ENCODE measurements at places on chromosomes 4 and X.

DNA sequence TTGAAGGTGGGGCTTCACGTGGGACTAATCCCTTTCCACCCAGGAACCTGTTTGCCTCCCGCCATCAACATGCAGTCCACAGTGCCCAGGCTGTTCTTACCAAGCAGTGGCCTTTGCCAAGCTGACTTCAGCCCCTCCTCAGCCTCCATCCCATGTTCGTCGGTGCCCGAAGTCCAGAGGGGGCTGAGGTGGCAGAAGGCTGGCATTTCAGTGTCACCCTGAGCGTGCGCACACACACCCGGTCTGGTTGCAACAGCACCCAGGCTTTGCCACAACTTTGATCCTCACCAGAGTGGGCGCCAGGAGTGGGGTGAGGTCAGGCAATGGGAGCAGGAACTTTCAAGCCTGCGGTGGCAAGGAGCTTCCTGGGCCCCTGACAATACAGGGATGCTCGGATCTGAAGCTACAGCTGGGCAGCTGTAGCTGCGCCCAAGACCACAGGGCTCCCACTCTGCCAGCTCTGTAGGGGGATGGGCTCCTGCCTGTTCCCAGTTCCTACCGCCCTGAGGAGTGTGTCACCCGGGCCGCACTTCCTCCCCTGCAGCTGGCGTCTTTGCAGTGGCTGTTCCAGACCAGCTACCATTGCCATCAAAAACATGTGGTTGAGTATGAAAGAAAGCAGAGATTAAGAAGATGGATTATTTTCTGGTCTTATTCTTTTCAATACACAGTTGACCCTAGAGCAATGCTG is 428.0 kb downstream of the EPHA5 start:
- DNase-seq, result no peak

- no peak for DNase-seq
These were observed 252.0 kb downstream of the FBXW7 start for GRCh38 chr4:152283801-152284470.

- no peak for DNase-seq
These were observed 102.6 kb upstream of the LNX1 start for GRCh38 chr4:53693909-53694308.

DNA sequence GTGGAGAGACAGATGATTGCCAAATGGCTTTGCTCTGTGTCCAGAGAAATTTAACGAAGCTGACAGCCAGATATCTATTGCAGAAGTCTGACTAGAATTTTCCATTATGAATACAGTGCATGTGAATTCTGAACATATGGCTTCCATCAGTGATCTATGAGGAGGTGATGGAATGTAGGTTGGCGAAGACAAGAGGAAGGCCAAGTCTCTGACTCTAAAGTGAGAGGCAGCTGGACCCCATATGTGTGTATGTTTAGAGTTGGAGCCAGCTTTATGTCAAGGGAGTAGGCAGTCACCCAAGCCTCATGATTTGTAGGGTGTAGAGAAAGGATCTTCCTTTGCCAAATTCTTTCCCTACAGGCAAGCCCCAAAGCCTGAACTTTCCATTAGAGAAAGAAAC is 76.2 kb upstream of the TEX13D start:
- DNase-seq, result no peak

DNA sequence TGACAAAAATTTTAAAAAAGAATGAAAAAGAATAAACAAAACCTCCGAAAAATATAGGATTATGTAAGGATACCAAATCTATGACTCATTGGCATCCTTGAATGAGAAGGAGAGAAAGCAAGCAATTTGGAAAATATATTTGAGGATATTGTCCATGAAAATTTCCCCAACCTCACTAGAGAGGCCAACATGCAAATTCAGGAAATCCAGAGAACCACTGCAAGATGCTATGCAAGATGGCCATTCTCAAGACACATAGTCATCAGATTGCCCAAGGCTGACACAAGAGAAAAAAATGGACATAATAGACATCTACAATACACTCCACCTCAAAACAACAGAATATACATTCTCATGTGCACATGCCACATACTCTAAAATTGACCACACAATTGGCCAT is 135.9 kb upstream of the SPANXB1 start:
- DNase-seq, result no peak

GRCh38 chr4:73777612-73778011 is 37.2 kb downstream of the CXCL8 start:
- DNase-seq, result no peak

GRCh38 chr4:168604496-168605373 is 107.9 kb downstream of the PALLD start:
- DNase-seq, result no peak

GRCh38 chrX:38260231-38260630 is 39.6 kb upstream of the SRPX start:
- DNase-seq, result no peak

- no peak for DNase-seq
These were observed 477 bp downstream of the FGF5 start for GRCh38 chr4:80266902-80267380.

DNA sequence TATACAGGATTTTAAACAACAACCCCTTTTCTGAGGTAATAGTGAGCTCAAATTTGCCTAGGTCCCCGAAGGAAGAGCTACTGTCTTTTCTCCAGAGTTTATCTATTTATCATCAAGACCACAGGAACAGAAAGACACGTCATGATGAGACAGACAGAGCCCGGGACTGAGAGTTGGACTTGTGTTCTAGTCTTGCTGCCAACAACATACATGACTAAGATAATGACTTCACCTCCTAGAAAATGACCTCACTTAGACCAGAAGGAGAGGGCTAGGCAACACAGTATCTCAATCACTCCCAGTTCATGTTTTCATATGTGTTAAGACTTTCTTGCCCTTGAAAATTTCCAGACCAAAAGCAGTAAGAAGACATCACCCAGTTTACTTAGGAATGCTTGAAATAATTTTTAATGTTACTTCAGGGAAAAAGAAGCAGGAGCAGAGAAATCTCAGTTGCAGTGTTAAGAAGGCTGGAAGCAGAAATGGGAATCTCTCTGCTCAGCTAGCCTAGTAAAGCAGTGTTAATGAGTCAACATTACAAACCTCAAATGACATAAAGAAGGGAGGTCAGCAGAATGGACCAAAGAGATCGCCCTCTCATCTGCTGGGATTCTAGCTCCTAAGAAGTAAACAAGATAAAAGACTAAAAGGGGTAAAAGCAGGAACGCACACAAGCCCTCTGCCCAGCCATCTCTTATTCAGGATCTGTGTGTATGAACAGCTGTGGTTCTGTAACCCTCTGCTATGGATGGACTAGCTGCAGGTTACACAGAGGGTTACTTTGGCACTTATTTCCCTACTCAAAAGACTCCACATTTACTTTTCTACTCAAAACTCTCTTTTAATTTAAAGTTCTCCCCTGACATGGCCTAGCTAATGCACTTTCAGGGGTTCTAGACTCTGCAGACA is 24.8 kb downstream of the PDGFC start:
- DNase-seq, result no peak

DNA sequence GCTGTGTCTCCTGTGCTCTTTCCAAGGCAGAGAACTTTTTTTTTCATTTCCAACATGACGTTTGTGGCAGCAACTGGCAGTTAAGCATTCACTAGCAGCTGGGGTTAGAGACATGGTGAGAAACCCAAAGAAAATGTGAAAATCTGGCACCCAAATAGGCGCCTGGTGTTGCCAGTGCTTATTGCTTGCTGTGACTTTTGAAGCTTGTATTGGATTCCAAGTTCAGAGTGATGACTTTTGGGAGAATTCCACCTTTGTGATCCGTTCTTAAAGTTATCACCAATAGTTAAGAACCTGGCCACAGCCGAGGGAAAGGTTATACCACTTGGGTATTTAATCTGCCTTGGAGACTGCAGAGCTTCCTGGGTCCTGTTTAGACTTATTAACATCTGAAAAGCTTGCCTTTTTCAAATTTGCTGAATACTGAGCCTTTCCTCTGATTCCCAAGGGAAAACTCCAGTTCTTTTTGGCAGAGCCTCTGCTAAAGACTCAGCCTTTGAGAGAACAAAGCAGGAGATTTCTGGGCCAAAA is 101.0 kb downstream of the OPHN1 start:
- DNase-seq, result no peak

- DNase-seq, result no peak
These were observed 212.6 kb upstream of the RASGEF1B start for GRCh38 chr4:81684352-81684751.

- DNase-seq, result no peak
These were observed 531.0 kb upstream of the ZFP42 start for GRCh38 chr4:187464573-187464972.

DNA sequence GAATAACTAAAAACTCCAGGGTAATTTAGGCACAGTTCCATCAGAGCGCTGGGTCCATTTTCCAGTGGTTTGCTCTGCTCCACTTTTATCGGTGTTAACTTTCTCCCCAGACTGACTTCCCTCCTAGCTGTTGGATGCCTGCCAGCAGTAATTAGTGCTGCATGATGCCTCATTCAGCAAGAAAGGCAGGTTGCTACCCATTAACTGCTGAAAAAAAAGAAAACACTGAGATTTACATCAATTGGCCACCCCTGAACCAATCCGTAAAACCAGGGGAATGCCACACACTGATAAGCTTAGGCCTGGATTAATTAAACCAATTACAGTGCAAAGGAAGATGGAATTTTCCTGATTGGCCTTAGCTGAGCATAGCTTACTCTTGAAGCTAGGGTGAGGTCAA is 182.4 kb upstream of the CXXC4 start:
- no peak for DNase-seq

Measured in activated CD8-positive, alpha-beta memory T cell treated with anti-CD3 and anti-CD28 coated beads, Interleukin-2, amount 50 U/mL, for 4 hours (primary cell).